ENCODE measurements at places on chromosomes 7 and 10.

GRCh38 chr10:24556750-24557742 lies 166.6 kb downstream of the ARHGAP21 start:
- H3K4me1 ChIP-seq = peaks cover 9% of the 10 kb centered on the region
- DNase-seq = peak; percentile 57
- no peaks in the 10 kb centered on the region for H3K36me3 ChIP-seq
- no peak overlapping the region for H3K4me3 ChIP-seq

DNA sequence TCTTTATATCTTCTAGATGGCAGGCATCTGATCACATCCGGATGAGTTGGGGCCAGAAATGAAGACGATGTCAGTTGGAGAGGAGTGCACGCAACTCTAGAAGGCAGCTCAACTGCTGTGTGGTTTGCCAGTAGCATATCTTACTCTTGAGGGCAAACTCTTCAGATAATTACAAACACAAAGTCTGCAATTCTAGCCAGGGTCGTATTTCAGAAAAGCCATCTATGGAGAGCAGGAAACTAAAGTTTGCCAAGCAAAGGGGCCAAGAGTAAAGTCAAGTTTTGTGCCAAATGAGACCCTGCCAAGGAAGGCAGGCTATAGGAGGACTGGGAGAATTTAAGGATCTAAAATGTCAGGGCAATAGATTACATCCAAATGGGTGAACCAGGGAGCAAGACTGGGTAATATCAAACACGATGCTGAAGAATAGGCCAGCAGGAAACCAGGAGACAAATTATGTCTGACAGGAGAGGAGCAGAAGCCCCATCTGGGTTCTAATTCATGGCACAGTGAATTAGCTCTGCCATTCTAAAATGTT lies 312.5 kb upstream of the SEMA3C start:
- H3K27ac ChIP-seq = no peak overlapping the region
- no peak overlapping the region for H3K4me3 ChIP-seq
- H3K4me1 ChIP-seq = peaks cover 2% of the 10 kb centered on the region
- no peaks in the 10 kb centered on the region for H3K36me3 ChIP-seq
- DNase-seq = peak; percentile 82

GRCh38 chr10:104038958-104039752 lies 46.5 kb downstream of the COL17A1 start:
- H3K4me1 ChIP-seq = no peaks in the 10 kb centered on the region
- no peaks in the 10 kb centered on the region for H3K36me3 ChIP-seq
- DNase-seq = no peak
- no peak overlapping the region for H3K4me3 ChIP-seq

- no peaks in the 10 kb centered on the region for H3K4me1 ChIP-seq
- no peak overlapping the region for H3K4me3 ChIP-seq
These were observed 39.6 kb downstream of the SORCS3 start for GRCh38 chr10:104680467-104681401.

GRCh38 chr10:58746474-58747185 lies 234.0 kb downstream of the BICC1 start:
- no peak for DNase-seq
- H3K4me3 ChIP-seq = no peak overlapping the region
- no peak overlapping the region for H3K27ac ChIP-seq

- H3K27me3 ChIP-seq = no peaks in the 10 kb centered on the region
- H3K27ac ChIP-seq = no peak overlapping the region
- no peaks in the 10 kb centered on the region for H3K4me1 ChIP-seq
- DNase-seq = no peak
These were observed 940.7 kb downstream of the NRG3 start for GRCh38 chr10:82815680-82816079.

DNA sequence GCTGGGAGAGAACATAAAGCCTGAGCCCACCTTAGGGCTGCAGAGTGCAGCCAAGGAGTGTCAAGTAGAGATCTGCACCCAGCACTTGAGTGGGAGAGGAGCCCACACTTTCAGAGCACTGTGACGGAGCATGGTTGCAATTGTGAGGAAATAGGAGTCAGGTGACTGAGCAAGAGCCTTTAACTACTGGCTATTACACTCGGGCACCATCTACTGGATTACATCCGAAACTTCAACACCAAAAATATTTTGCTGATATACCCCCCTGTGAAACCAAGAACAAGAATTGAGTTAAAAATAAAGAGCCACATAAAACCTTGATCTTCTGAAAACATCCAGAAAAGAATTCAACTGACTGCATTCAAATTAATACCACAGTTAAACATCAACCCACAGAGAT lies 657.9 kb downstream of the NXPH1 start:
- H3K27ac ChIP-seq = no peak overlapping the region
- H3K36me3 ChIP-seq = no peaks in the 10 kb centered on the region
- no peaks in the 10 kb centered on the region for H3K27me3 ChIP-seq
- DNase-seq = no peak

DNA sequence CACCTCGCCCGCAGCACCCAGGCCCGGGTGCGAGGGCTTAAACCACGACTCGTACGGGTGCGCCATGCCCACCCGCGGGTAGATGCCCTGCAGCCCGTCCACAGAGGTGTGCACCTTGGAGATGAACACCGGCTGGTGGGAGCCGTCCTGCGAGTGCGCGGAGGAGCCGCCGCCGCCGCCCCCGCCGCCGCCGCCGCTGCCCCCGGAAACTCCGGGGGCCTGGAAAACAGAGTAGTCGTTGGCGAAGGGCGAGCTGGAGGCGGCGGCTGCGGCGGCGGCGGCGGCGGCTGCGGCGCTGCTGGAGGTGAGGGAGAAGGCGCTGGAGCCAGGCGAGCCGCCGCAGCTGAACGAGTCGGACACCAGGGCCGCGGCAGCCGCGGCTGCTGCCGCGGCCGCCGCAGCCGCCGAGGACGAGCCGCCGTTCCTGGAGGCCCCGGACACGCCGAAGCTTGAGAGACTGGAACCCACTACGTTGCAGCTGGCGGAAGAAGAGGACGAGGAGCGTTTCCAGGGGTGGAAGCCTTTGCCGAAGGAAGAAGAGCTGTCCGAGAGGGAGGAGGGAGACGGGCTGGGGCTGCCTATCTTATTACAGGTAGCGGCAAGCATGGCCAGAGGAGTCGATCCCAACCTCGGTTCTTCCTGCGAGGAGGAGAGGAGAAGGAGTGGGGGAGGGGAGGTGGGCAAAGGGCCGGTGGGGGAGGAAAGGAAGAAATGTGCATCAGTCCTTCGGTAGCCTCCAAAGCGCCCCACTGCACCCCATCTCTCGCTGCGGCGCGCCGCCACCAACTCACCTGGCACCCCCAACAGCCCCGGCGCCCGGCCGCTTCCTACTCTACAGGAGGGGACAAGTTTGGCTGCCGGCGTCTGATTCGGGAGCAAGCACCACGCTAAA lies 1.3 kb downstream of the SP8 start:
- no peak overlapping the region for H3K27ac ChIP-seq
- H3K4me3 ChIP-seq = peak overlapping the region; percentile 38
- H3K36me3 ChIP-seq = no peaks in the 10 kb centered on the region
- peaks cover 32% of the 10 kb centered on the region for H3K27me3 ChIP-seq
- peaks cover 34% of the 10 kb centered on the region for H3K4me1 ChIP-seq

DNA sequence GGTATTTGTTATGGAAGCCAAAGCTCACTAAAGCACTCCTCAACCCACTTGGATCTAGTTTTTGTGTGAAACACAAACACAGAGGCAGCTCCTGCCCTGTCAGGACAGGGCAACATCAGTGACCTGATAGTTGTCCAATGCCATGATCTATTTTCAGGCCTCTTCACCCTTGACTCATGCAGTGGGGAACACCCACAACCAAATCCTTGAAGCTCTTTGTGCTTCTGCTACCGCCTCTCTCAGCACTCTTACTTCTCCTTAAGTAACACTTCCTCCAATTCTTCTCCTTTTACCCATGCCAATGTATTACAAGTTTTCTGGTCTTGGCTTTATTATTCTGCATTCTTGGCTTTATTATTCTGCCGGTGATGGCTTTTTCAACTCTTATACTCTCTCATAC lies 425.3 kb downstream of the INHBA start:
- no peaks in the 10 kb centered on the region for H3K27me3 ChIP-seq
- H3K4me3 ChIP-seq = no peak overlapping the region
- no peak overlapping the region for H3K27ac ChIP-seq
- H3K36me3 ChIP-seq = no peaks in the 10 kb centered on the region

GRCh38 chr10:29563420-29564035 lies 71.2 kb downstream of the SVIL start:
- no peak for DNase-seq
- H3K36me3 ChIP-seq = no peaks in the 10 kb centered on the region
- no peak overlapping the region for H3K27ac ChIP-seq
- no peak overlapping the region for H3K4me3 ChIP-seq
- no peaks in the 10 kb centered on the region for H3K4me1 ChIP-seq

DNA sequence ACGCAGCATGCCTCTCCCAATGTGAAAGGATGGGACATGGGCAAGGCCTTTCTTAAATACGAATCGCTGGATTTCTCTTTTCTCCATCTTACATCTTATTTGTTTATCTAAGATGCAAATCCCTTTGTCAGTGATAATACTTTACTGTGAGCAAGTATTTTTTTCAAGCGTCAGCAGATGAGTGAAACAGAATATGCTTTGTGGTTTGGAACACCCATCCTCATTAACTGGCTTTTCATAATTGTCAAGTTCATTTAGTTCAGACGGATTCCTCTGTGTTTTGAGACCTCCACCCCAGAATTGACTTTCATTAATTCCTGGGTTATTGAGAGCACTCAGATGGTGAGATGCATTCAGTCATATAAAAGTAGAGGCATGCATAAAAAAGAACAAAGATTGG lies 149.8 kb downstream of the NSUN6 start:
- H3K27me3 ChIP-seq = no peaks in the 10 kb centered on the region
- H3K4me1 ChIP-seq = no peaks in the 10 kb centered on the region
- no peak for DNase-seq
- no peaks in the 10 kb centered on the region for H3K36me3 ChIP-seq
- no peak overlapping the region for H3K27ac ChIP-seq

DNA sequence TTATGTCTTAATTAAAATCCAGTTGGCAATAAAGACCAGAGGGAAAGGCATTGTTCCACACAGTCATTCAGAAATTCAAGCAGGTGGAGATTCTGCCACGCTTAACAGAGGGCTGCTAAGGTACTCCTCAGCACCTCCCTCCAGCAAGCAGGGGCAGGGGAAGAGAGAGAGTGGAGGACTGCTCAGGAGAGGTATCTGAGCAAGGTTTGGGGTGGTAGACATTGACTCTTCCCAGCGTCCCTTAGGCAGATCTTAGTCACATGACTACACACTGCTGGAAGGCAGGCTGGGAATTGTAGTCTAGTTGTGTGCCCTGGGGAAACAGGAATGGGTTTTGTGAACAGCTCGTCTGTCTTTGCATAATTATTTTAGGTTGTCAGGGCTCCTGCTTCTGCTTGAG lies 181.6 kb downstream of the NPSR1 start:
- peaks cover 5% of the 10 kb centered on the region for H3K27me3 ChIP-seq
- no peaks in the 10 kb centered on the region for H3K36me3 ChIP-seq
- H3K4me1 ChIP-seq = no peaks in the 10 kb centered on the region
- DNase-seq = no peak
- no peak overlapping the region for H3K27ac ChIP-seq

GRCh38 chr7:136479922-136480321 lies 388.5 kb upstream of the CHRM2 start:
- H3K36me3 ChIP-seq = no peaks in the 10 kb centered on the region
- H3K27me3 ChIP-seq = no peaks in the 10 kb centered on the region
- H3K4me3 ChIP-seq = no peak overlapping the region
- no peaks in the 10 kb centered on the region for H3K4me1 ChIP-seq

DNA sequence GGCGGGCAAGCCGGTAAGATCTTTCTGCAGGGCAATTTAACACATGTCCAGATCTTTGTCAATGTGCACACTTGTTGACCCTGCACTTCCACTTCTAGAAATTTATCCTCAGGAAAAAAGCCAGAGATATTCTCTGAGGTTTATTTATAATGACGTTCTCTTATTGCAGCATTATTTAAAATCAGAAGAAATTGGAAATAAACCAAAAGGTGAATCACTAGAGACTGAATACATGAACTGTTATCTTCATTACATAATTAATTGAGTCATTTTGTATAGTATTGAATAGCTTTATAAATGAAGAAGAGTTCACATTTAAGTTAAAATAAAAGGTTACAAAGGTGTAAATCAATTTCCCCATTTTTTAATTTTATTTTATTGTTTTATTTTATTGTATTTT lies 16.3 kb upstream of the SAR1A start:
- no peaks in the 10 kb centered on the region for H3K36me3 ChIP-seq
- no peak overlapping the region for H3K27ac ChIP-seq
- H3K4me3 ChIP-seq = no peak overlapping the region
- H3K4me1 ChIP-seq = no peaks in the 10 kb centered on the region

DNA sequence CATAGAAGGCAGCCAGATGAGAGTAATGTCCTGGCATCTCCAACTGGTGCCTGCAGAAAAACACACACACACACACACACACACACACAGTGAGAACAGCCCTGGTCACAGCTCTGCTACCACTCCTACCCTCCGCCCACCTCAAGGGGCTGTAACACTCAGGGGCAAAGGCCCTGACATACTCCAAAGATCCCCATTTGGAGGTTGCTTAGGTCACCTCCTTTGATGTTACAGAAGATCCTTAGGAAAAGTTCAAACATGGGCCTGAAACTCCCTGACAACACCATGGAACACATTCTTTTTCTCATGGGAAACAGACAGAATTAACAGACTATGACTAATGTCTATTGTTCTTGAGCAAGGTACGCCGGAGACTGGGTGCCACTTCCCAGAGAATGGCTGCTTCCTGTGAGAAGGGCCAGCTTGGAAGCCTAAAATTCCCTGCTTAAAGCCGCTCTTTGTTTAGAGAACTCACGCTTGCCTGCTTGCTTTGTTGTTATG lies 27.7 kb downstream of the DENND11 start:
- DNase-seq = no peak
- H3K4me1 ChIP-seq = peaks cover 14% of the 10 kb centered on the region
- H3K27me3 ChIP-seq = no peaks in the 10 kb centered on the region

- H3K27me3 ChIP-seq = no peaks in the 10 kb centered on the region
- DNase-seq = no peak
- peaks cover 2% of the 10 kb centered on the region for H3K36me3 ChIP-seq
- H3K27ac ChIP-seq = no peak overlapping the region
These were observed 33.1 kb downstream of the MALSU1 start for GRCh38 chr7:23332193-23332592.

DNA sequence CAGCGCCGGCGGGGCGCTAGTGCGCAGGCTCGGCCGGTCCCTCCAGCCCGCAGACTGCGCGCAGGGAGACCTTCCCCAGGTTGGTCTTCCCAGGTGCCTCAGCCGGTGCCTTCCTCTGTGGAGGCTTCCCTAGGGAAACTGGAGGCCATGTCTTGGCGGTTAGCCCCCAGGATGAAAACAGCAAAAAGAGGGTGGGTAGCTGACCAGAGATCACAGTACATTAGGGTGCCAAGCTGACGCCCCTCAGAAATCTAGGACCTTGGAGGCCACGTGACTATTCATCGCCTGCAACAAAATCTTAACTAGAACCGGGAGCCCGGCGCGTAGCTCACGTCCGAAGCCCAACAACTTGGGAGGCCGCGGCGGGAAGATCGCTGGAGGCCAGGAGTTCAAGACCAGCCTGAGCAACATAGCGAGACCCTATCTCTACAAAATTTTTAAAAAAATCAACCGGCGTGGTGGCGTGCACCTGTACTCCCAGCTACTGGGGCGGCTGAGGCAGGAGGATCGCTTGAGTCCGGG lies 327 bp upstream of the FIS1 start:
- H3K4me1 ChIP-seq = no peaks in the 10 kb centered on the region
- H3K4me3 ChIP-seq = peak overlapping the region; percentile 94
- H3K36me3 ChIP-seq = peaks cover 4% of the 10 kb centered on the region
- peak overlapping the region; percentile 90 for H3K27ac ChIP-seq
- DNase-seq = no peak

All from common myeloid progenitor, CD34-positive (primary cell).